Caco-2 (cell line): ENCODE measurements at places on chromosomes 11 and 22.

- no peak for DNase-seq
Observed at GRCh38 chr22:38176170-38176741, 5.4 kb downstream of the PLA2G6 start.

DNA sequence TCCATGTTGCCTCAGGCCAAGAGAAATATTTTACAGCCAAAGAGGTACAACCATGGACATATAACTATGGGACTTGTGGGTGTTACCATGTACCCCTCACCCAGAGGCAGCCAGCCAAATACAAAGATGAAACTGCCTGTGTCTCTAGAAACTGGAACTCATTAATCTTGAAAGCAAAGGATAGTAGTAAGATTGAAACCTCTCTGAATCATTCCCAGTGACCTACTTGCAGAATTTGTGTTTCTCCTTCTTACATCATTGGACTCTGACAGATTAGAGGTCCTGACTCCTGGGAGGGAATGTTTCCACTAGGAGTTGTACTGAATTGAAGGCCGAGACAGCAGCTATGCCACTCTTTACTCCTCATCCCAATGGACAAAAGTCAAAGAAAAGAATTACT is 257.4 kb upstream of the UBASH3B start:
- no peak for DNase-seq

DNA sequence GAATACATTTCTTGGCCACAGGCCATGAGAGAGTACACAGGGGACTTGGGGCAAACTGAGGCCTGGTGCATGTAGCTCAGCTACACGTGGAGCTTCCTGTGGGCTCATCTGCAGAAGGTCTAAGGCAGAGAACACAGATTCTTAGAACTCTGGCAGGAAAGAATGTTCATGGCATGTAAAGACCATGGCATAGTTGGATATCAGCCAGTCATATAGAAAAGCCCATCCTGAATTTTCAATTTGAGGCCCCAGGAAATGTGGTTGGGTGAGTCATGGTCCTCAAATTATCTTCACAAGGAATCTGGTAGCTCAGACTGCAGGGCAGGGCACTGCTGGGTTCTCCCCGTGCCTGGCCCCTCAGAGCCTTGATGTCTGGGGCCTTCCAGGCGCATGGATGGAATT is 13.7 kb upstream of the ST3GAL4 start:
- no peak for DNase-seq

DNA sequence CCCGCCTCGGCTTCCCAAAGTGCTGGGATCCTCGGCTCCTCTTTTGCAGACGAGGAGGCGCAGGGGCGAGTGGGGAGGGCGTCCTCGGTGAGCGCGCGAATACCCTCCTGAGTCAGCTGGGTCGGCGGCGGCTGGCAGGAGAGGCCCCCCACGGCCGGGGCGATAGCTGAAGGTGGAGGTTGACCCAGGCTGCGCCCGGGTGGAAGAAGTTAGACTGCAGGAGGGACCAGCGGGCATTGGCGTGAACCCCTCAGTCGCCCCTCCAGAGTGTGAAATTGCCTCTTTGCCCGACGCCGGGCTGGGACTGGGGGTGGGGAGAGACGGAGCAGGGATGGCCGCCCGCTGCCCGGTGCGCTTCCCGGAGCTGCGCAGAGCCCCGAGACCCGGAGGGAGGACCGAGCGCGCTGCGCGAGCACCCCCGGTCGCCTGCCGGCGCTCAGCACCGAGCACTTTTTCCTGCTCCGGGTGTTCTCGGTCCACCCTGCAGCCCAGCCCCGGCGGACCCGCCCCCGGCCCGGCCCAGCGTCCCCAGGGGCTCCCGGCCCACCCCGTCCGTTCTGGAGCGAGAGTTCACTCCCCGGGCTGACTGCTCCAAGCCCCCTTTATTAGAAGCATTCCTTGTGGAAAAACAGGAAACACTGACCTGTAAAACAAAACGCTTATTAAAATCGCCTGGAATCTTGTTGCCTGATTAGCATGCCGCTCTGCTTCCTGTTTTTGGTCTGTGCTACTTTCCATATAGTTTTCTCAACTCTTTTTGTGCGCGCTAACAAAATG is 13.7 kb upstream of the CPT1A start:
- DNase-seq: no peak

GRCh38 chr11:92793189-92793588 is 176.3 kb upstream of the MTNR1B start:
- no peak for DNase-seq
